ENCODE measurements at places on chromosomes 3 and 15. TPM values are rescaled to one million over a fixed set of nuclear protein-coding genes. Genes with fewer than 3 reads are reported as not detected.

- no peaks in the 10 kb centered on the region for H3K36me3 ChIP-seq
- H3K27ac ChIP-seq = no peak overlapping the region
- H3K27me3 ChIP-seq = peaks cover 14% of the 10 kb centered on the region
Observed at GRCh38 chr15:38652998-38653397, 88.4 kb upstream of the RASGRP1 start.

- no peak for DNase-seq
- H3K36me3 ChIP-seq = no peaks in the 10 kb centered on the region
- H3K4me3 ChIP-seq = no peak overlapping the region
- no peak overlapping the region for H3K27ac ChIP-seq
Observed at GRCh38 chr3:46389306-46389705, 17.6 kb downstream of the CCR5AS start.

DNA sequence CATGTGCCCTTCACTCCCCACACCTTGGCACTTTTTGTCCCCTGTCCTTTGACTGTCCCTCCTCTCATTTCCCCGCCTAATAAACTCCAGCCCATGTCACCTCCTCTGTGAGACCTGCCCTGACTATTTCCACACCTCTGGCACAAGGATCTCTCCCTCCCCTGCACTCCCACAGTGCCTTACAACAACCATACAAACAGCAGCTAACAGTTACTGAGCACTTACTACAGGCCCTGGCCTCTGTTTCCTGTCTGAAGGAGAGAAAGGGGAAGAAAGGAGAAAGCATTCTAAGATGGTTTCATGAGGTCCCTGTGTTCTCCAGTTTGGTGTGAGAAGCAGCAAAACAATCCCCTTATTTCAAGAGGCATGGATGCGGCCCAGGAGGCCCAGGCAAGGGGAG lies 20.0 kb upstream of the TRH start:
- no peak overlapping the region for H3K4me3 ChIP-seq
- no peak for DNase-seq
- H3K27me3 ChIP-seq = peaks cover 7% of the 10 kb centered on the region

DNA sequence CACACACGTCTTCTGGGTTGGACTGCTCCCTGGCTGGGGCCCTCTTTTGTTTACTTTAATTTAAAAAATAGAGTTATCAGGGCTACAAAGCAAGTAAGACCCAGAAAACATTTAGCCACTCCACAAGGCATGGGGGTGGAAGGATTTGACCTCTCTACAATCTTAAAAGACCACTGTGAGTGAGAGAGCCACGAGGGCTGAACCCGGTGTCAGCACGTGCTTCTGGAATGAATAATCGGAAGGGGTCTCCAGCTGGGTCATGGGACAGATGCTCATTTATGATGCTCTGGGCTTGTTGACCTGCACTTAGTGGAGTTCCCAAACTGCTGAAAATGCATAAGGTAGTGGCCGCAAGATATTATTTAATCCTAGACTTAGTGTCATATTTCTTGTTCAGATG lies 52.4 kb downstream of the EIF4E3 start:
- H3K27ac ChIP-seq = no peak overlapping the region
- H3K27me3 ChIP-seq = no peaks in the 10 kb centered on the region
- no peaks in the 10 kb centered on the region for H3K4me1 ChIP-seq
- no peak overlapping the region for H3K4me3 ChIP-seq
- no peak for DNase-seq

- peak; percentile 22 for DNase-seq
- H3K27ac ChIP-seq = no peak overlapping the region
- no peaks in the 10 kb centered on the region for H3K27me3 ChIP-seq
Observed at GRCh38 chr3:112486811-112487505, 12.3 kb downstream of the BTLA start.

Gene SRGAP3
- total RNA-seq = not detected

GRCh38 chr3:182117583-182117982 lies 405.9 kb downstream of the SOX2 start:
- H3K27me3 ChIP-seq = no peaks in the 10 kb centered on the region
- no peak overlapping the region for H3K27ac ChIP-seq
- no peaks in the 10 kb centered on the region for H3K36me3 ChIP-seq
- DNase-seq = no peak
- no peak overlapping the region for H3K4me3 ChIP-seq

- no peaks in the 10 kb centered on the region for H3K27me3 ChIP-seq
- H3K4me3 ChIP-seq = no peak overlapping the region
- DNase-seq = no peak
Observed at GRCh38 chr3:12752809-12753208, 6.2 kb downstream of the TMEM40 start.

DNA sequence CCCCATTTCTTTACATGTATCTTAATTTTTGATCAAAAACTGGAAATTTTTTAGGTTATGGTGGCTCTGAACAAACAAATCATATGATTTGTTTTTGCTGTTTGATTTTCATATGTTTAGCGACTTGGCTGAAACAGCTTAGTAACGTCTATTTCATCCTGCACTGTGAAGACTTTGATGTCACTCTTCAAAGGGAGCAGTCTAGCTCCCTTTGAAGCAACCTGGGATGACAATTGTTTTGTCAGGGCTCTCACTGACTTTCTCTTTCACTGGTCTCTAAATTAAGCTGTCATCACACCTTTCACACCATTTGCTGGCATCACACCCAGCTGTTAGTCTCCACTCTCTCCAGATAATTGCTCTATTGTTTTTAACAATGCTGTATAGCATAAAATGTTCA lies 896.9 kb downstream of the IGSF11 start:
- no peaks in the 10 kb centered on the region for H3K4me1 ChIP-seq
- no peak overlapping the region for H3K4me3 ChIP-seq
- no peak overlapping the region for H3K27ac ChIP-seq
- H3K27me3 ChIP-seq = no peaks in the 10 kb centered on the region

Data from endothelial cell of umbilical vein (primary cell).